ENCODE measurements at places on chromosomes 4 and X.

GRCh38 chr4:152352215-152352614 is 183.7 kb downstream of the FBXW7 start:
- DNase-seq, result no peak

- DNase-seq, result no peak
Measured at GRCh38 chr4:183201331-183201730, 102.3 kb downstream of the WWC2 start.

DNA sequence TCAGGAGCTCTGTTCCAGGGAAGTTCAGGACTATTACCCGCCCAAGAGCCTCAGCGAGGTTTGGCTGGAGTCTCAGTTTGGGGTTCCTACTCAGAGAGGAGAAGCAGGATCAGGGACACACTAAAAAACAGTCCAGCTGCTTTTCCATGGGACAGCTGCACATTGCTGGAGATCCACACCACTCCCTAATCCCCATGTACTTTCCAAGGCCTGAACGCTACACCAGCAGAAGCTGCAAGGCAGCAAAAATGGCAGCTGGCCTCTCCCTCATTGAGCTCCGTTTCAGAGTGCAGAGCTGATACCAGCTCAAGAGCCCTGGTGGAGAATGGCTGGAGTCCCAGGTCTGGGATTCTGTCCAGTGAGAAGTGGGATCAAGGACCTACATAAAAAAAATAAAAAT is 551.2 kb upstream of the PABPC5 start:
- DNase-seq, result no peak

- no peak for DNase-seq
Measured at GRCh38 chrX:31423609-31424189, 351.9 kb upstream of the FTHL17 start.

DNA sequence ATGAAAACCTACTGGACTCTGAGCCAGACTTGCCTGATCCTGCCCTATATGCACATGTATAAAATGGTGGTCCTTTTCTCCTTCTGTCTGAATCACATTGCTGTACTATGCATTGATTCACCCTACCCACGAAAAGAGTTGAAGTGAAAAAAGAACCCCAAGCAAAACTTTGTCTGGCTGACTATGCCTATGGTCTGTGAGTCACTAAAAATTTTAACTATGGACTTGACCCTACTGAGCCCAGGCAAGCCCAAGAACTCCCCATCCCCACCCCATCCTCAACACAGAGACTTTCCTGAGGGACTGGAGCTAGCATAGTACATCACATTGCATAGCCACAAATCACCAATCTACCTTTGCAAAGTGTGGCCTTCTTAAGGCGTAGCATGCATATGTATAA is 116.6 kb upstream of the TENM3 start:
- no peak for DNase-seq

DNA sequence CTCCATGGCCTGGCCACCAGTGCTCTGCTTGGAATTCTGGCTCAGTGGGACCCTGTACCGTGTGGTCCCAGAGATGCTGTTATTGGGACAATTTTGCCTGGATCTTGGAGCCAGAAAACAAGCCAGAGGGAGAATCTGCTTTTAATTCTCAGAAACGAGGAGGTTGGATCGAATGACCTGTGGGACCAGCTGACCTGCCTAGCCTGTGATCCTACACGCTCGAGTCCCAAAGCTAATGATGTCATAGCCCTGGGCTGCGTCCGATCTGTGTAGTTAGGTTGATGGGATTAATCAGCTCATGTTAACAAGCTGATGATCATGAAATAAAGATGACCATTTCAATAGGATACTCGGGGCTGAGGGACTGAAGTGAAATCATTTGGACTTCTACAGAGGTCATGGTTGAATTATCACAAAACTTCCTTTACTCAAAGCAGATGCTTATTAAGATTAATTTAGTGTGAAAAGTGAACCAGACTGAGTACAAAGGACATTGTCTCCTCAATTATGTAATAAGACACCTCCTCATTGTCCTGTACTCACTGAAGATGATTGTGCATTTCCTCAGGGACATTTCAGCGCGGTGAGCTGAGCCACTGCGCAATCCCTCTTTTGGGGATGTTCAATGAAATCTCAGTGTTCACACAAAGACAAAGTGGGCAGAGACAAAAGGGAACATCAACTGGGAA is 51.9 kb upstream of the STX18 start:
- DNase-seq, result no peak

DNA sequence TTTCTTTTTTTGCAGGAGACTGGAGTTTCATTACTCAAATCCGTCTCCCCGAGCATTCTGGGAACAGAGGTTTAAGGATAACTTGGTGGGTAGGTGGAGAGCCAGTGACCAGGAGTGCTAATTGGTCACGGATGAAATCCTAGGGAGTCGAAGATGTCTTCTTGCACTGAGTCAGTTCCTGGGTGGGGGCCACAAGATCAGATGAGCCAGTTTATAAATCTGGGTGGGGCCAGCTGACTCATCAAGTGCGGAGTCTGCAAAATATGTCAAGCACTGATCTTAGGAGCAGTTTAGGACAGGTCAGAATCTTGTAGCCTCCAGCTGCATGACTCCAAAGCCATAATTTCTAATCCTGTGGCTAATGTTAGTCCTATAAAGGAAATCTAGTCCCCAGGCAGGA is 741.3 kb downstream of the PCDH7 start:
- no peak for DNase-seq

- DNase-seq, result no peak
Measured at GRCh38 chr4:98623126-98623802, 35.1 kb downstream of the TSPAN5 start.

- no peak for DNase-seq
Measured at GRCh38 chr4:9894644-9895332, 113.4 kb downstream of the DRD5 start.

- DNase-seq, result no peak
Measured at GRCh38 chr4:54400188-54400587, 171.1 kb downstream of the PDGFRA start.

DNA sequence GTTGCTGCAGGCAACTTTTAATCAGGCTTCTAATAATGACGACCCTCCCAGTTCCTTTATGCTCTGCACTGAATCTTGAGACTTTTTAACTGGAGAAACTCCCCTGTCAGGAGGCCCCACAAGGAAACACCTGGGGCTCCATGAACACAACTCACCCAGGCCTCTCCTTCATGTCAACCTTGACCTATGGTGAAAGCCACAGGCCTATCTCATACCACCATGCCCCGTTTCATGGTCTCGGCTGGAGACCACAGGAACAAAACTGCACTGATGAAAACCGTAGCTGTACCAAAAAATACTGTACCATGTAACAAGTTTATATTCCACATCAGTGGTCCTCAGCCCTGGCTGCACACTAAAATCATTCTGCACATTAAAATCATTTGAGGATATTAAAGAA is 57.0 kb downstream of the ZNF827 start:
- DNase-seq, result no peak
